ENCODE measurements at places on chromosomes 2 and 18.

- DNase-seq: no peak
These were observed 40.4 kb upstream of the NFU1 start for GRCh38 chr2:69477627-69478026.

GRCh38 chr2:82839036-82839435 lies 1620.0 kb downstream of the SUCLG1 start:
- DNase-seq: no peak

- peak; percentile 71 for DNase-seq
These were observed 58.5 kb upstream of the COPS8 start for GRCh38 chr2:237026981-237027711.

DNA sequence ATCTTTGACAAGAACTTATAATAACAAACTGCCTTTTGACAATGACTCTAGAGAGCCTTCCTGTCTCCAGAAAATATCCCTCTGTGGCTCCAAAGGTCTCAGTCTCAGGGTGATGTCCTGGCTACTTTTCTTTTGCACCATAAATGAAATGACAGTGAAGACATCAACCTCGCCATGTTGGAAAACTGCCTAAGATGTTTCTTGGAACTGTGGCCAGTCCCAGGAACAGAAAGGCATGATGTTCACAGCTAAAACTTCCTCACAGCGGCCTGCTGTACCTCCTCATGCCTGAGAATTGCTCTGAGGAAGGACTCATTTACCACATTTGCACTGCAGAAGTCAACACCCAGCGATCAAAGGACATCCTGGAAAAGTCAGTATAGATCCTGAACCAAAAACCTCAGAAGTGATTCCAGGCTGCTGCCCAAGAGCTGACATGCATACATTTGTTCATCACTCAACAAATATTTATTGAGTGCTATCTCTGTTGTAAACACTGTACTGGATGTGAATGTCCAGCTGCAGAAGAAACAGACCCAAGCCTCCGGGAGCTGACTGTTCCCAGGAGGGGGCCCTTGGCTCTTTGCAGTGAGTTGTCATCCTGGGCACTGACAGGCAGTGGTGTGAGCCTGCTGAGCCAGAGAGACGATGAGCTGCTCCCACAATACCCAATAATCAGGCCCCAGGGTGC lies 64.3 kb upstream of the ACSL3 start:
- no peak for DNase-seq

DNA sequence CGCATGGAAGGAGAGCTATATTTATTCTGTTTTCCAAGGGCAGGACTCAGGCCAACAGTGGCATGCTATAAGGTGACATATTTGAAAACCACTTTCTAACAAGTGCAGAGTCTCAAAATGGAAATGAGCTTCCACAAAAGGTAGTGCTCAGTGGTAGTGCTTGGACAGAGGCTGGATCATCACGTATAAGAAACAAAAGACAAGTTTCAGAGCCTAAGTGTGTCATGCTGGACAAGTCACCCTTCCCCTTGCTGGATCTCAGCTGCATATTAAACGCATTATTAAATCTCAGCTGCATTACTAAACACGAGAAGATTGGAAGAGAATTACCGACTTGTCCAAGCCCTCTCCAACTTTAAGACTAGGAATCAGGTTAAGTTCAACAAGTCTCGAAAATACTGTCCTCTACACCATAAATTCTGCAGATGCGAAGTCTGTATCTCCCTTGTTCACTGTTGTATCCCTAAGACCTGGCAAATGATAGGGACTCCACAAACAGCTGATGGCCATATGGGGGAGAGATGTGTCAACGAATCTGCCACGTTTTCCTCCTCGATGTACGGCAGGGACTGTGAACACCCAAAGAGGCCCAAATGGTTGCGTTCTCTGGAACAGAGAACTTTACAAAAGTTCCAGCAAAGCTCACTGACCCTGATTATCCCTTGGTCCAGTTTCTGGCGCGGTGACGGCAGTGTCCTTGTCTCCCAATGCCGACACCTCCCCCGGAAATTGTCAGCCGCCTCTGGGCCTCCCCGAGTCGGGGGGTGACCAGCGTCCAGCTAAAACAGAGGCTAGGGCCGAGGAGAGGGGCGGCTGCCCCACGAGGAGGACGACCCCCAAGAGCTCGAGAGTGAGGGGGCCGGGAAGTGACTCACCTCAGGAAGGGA lies 611 bp downstream of the NOL10 start:
- no peak for DNase-seq

DNA sequence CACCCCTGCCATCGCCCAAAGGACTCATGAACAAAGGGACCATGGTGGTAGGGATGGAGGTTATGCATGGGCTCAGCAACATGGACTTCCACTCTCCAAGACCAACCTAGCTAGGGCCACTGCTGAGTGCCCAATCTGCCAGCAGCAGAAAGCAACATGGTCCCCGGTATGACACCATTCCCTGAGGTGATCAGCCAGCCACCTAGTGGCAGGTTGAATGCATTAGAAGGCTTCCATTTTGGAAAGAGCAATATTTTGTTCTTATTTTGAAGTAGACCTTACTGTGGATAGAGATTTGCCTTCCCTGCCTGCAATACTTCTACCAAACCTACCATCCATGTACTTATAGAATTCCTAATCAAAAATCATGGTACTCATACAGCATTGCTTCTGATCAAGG lies 99.8 kb downstream of the METTL4 start:
- no peak for DNase-seq

DNA sequence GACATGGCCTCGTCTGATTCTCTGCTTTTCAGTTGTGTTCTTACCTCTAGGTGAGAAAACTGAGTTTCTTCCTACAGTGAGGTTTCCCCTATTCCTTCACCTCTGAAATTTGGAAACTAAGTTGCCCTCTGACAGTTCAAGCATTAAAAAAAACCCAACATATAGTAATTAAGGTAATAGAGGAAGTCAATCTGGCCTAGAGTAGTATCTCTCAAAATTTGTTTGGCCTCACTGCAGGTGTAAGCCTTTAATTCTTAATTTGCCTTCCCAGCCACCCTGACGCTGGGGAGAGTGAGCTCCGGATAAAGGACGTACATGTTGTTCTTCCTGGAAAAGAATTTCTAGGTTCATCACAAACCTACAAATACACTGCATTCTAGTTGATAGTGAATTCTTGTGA lies 1.4 kb downstream of the CAD start:
- DNase-seq: no peak
